ENCODE measurements at places on chromosomes 2 and 18. TPM values are rescaled to one million over a fixed set of nuclear protein-coding genes. Genes with fewer than 3 reads are reported as not detected.

The CFAP210 gene
- total RNA-seq = not detected

GRCh38 chr2:1088192-1088860 is 137.7 kb downstream of the SNTG2 start:
- no peak for DNase-seq
- no peaks in the 10 kb centered on the region for H3K4me1 ChIP-seq
- no peaks in the 10 kb centered on the region for H3K27me3 ChIP-seq
- H3K27ac ChIP-seq = no peak overlapping the region
- H3K36me3 ChIP-seq = no peaks in the 10 kb centered on the region
- H3K4me3 ChIP-seq = no peak overlapping the region

DNA sequence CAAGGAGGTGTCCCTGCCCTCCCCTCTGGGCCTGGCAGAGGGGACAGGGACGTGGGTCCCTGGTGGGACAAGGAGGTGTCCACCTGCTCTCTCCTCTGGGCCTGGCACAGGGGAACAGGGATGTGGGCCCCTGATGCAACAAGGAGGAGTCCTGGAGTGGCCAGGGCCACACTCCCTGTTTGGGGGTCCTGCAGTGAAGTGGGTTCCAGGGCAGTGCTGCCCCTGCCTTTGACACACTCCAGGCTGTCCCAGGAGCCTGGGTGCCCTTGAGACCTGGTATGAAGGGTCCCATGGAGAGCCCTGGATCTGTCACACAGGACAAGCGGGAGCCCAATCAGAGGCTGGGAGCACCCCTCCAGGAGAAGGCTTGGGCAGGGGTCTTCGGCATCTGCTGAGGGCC is 75.8 kb upstream of the GPC1 start:
- H3K27me3 ChIP-seq = no peaks in the 10 kb centered on the region
- no peak for DNase-seq
- H3K4me3 ChIP-seq = no peak overlapping the region
- no peak overlapping the region for H3K27ac ChIP-seq

GRCh38 chr2:197784956-197785941 is at the start of gene BOLL:
Gene BOLL (minus strand): TSS chr2:197785319. CDS start chr2:197781850, 3,469 bp downstream.
- no peaks in the 10 kb centered on the region for H3K36me3 ChIP-seq
- no peak for DNase-seq
- H3K4me1 ChIP-seq = no peaks in the 10 kb centered on the region
- H3K27ac ChIP-seq = no peak within 1 kb of the TSS
- peaks cover 16% of the 10 kb centered on the region for H3K27me3 ChIP-seq
